ENCODE measurements at places on chromosomes 3 and 15. TPM values are rescaled to one million over a fixed set of nuclear protein-coding genes. Genes with fewer than 3 reads are reported as not detected.

GRCh38 chr3:22231061-22231460, 480.1 kb upstream of the ZNF385D start:
- no peak for DNase-seq

- no peak for DNase-seq
These were observed 363.5 kb downstream of the IGSF11 start for GRCh38 chr3:118671192-118671591.

GRCh38 chr15:97234851-97235610, 725.5 kb upstream of the ARRDC4 start:
- peak; percentile 51 for DNase-seq

DNA sequence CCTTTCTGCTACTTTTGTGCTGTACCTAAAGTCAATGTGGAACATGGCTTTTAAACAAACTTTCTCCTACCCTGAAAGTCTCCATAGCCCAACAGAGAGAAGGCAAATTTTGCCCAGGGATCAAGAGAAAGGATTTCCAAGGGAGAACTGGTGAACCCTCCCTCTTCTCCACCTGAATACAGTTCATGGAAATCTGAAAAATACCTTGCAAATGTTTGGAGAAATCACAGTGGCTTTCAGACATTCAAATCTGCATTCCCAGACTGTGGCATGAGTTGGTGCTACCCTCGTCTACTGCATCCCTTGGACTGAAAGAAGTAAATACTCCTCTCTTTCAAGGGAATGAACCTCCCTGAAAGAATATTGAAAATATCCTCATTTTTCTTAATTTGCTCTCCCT, 38.7 kb downstream of the ZIC4 start:
- DNase-seq, result no peak

- no peak for DNase-seq
These were observed 64.5 kb downstream of the POLQ start for GRCh38 chr3:121481106-121481880.

- DNase-seq, result peak; percentile 12
These were observed 143.4 kb downstream of the PTPRG start for GRCh38 chr3:61704807-61705206.

Gene LTK
- total RNA-seq, result not detected

Gene TMEM44
- 4.0 TPM for total RNA-seq

All from Caki2 (cell line).